ENCODE measurements at places on chromosomes 5 and 9.

DNA sequence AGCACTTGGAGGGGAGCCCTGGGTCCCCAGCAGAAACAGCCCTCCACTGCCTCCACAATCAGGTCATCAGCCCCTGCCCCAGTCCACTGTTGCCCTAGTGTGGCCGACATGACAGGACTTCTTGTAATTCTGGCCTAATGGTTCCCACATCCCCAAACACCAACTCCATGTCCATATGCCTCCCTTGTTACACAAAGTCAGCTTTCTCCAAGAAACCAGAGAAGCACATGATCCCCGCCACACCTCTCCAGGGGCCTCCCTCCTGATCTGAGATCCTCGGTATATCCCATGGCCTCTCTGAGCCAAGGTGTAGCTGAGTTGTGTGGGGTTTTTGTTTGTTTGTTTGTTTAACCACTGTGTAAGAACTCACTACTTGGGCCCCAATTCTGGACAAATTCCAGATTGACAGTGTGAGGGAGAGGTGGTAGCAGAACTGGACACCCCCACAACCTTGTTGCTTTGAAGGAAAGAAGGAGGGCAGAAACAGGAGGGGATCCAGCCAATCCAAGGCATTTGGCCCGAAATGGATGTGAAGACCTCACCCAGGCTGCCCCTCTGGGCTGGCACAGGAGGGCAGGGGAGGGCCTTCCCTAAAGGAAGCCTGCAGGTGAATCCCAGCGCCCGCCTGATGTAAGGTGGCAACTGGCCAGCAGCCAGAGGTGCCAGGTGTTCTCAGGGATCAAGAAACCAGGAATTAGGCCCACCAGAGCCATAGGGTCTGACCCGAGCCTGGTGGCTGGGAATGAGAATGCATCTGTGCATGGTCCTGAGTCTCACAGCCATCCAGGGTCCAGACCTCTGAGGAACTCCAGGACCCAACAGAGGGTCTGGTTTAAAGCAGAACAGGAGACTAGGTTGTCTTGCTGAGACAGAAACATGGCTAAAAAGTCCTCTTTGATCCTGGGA is 13.4 kb downstream of the IRF1 start:
- no peak for DNase-seq

- DNase-seq = peak; percentile 83
These were observed 592.5 kb upstream of the CLINT1 start for GRCh38 chr5:158451203-158451992.

GRCh38 chr5:25128606-25129005 is 483.8 kb upstream of the CDH10 start:
- no peak for DNase-seq

DNA sequence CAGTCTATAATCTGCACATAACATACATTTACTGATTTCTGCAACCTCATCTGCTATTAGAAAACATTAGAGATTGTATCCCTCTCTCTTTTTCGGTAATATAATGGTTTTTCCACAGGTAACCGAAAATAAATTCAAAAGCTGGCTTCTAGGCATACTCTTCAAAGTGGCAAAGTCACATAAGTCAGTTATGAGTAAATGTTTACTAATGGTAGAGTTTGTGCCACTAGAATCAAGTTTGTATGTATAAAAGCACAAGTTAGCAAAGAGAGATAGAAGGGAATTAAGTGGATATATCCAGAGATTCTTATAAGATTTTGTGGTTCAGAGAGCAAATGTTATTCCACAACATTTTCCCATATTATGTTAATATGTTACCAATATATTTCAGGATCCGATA is 86.9 kb downstream of the MYO10 start:
- DNase-seq = no peak

DNA sequence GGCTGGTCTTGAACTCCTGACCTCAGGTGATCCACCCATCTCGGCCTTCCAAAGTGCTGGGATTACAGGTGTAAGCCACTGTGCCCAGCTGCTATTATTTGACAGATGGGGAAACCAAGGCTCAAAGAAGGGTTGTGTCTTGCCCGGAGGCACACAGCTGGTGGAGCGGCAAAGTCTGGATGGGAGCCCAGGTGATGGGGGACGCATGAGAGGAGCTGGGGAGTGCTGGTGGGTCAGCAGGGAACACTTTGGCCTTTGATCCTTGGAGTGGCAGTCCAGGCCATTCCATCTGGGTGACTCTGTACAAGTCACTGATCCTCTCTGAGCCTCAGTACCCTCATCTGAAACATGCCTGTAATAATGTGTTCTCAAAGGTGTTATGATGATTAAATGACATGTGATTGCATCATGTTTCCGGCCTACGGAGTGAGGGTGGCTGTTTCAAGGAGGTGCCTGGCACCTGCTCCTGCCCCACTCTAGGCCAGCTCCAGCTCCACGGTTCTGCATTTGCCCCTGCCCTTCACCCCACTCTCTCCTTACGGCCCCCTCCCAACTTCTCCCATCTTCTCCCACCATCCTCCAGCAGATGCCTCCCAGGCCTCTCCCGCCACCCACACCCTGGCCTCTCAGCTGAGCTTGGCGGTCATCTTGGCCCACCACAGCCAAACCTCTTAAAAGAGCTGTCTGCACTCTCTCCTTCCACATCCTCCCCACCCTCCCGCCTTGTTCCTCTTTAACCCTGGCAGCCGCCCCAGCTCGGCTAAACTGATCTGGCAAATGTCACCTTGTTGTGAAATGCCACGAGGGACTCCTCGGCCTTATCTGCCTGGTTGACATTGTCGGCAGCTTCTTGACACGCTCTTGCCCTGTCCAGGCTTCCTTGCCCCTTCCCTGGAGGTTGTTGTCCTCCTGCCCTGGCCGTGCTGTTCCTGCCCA is 5.5 kb upstream of the DBN1 start:
- peak; percentile 45 for DNase-seq

- DNase-seq = no peak
These were observed 6.5 kb upstream of the SYK start for GRCh38 chr9:90795084-90795483.

DNA sequence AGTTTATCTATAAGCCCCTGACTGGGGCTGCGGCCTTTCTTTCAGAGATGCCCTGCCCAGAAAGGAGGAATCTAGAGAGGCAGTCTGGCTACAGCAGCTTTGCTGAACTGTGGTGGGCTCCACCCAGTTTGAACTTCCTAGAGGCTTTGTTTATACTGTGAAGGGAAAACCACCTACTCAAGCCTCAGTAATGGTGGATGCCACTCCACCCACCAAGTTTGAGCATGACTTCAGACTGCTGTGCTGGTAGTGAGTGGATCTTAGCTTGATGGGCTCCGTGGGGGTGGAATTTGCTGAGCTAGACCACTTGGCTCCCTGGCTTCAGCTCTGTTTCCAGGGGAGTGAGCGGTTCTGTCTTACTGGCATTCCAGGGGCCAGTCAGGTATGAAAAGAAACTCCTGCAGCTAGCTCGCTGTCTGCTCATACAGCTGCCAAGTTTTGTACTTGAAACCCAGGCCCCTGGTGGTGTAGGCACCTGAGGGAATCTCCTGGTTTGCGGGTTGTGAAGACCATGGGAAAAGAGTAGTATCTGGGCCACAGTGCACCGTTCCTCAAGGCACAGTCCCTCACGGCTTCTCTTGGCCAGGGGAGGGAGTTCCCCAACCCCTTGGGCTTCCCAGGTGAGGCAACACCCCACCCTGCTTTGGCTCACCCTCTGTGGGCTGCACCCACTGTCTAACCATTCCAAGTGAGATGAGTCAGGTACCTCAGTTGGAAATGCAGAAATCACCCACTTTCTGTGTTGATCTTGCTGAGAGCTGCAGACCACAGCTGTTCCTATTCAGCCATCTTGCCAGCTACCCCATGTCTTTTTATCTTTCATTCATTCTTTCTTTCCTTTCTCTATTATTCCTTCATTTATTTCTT is 211.8 kb upstream of the C9orf72 start:
- DNase-seq = no peak

- peak; percentile 83 for DNase-seq
These were observed 78.3 kb upstream of the TRIO start for GRCh38 chr5:14064841-14065240.

DNA sequence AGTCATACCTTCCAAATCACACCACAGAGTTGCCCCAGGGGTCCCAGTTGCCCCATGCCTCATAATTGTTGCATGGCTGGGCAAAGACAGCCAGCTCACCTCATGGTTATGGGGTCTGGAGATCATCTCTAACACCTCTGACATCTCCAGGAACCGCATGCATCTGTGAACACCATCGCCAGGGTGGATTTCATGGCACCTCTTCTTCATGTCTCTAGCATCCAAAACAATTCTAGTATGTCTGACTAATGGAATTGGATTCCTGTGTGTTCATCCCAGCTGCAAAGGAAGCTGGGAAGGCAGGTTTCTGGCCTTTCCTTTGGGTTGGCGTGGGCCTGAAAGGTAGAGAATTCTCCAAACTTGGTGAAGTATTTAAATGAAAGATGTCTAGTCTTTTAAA is 122.3 kb upstream of the ABCA1 start:
- peak; percentile 39 for DNase-seq

DNA sequence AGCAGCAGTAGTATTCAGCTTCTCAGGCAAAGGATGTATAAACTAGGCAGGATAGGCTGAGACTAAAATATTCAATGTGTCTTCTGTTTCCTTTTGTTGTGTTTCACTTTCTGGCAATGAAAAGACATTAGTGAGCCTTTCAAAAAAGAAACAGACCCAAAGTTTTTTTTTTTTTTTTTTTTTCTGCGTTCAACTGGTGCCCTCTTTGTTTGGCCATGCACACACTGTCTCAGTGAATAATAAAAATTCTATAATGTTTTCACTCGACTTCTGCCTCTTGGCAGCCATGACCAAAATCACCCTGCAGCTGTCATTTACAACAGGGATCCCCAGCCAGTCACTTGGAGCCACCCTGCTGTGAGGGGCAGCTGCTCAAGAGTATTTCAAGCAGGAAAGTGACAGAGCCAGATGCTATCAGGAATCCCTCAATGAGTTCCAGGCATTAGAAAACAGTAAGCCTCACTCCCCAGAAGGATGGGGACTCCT is 44.0 kb upstream of the MAN2A1 start:
- no peak for DNase-seq

DNA sequence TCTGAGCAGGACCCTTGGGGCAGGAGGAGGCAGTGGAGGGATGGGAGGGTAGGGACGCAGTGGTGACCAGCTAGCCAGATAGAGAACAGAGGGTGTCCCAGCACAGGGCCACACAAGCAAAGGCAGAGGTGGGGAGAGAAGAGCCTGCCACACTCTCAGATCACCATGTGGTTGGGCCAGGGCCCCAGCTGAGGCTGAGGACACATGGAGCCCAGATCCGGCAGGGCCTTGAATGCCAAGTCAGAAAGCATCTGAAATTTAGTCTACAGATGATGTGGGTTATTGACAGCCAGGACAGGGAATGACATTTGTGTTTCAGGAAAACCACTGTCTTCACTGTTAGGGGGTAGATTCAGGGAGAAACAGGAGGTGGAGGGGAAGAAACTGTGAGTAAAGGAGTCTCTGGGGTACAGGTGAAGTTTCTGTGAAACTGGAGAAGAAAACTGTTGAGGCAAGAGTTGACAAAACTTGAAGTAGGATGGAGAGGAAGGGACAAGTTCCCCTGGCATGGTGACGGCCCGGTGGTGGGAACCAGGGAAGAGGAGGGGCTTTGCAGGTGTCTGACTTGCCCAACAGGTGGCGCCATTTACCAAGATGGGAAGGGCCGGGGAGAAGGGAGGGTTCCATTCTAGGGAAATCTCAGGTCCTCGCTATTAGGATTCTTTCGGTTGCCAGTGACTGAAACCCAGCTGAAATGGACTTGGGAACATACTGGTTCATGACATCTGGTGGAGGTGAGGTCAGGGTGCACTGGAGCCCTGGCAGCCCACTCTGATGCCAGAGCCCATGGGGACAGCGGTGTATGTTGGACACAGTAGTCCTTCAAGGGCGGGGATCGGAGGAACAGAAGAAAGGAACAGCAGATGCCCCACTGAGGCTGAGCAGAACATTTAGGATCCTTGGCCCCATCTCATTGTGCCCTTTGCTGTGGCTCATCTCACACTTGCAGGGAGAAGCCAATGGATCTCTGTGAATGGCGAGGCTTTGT is 100.1 kb downstream of the KCNIP1 start:
- peak; percentile 25 for DNase-seq

- DNase-seq = no peak
These were observed 49.5 kb downstream of the JAKMIP2 start for GRCh38 chr5:147733075-147733474.

DNA sequence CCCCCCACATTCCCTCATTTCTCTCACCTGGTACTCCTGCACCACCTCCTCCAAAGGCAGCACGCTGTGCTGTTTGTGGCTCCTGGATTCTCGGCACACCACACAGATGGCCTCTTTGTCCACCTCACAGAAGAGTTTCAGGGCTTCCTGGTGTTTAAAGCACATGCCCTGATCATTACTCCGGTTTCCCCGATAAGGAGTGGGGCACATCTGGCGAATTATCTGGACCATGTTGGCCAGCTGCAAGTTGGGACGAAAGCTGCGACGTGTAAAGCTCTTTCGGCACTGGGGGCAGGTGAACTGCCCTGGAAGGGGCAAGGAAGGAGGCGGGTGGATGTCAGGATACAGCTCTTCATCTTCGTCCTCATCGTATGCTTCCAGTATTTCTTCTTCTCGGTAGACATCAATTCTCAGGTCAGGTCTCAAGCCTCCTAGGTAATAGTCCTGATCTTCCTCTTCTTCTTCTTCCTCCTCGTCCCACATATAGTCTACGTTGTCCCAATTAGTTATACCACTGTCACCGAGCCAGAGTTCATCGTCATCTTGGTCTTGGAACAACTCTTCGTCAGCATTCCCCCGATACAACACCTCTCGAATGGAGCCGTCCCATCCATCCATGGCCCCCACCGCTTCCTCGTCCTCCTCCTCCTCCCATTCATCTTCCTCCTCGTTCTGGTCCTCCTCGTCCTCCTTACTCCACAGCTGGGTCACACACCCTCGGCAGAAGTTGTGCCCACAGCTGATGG is 796 bp downstream of the TRIM52 start:
- no peak for DNase-seq

DNA sequence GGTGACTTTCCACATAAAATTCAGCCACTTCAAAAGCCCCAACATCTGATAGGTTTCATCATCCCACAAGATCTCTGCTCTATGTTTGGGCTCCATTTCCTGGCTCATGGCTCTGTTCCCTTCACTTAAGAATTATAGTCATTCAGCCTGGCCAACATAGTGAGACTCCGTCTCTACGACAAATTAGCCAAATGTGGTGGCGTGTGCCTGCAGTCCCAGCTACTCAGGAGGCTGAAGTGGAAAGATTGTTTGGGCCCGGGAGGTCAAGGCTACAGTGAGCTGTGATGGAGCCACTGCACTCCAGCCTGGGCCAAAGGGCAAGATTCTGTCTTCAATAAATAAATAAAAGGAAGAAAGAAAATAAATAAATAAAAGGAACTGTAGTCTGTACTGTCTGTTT is 57.9 kb upstream of the CTSV start:
- DNase-seq = no peak

GRCh38 chr5:134437340-134437846 is 25.7 kb upstream of the CDKN2AIPNL start:
- no peak for DNase-seq

- no peak for DNase-seq
These were observed 23.6 kb downstream of the CTSL start for GRCh38 chr9:87749335-87750035.

GRCh38 chr5:96807075-96807654 is 580 bp downstream of the ERAP1 start:
- DNase-seq = peak; percentile 65
